Activated CD8-positive, alpha-beta memory T cell treated with anti-CD3 and anti-CD28 coated beads for 4 hours (primary cell): ENCODE measurements at places on chromosomes 2 and 18.

DNA sequence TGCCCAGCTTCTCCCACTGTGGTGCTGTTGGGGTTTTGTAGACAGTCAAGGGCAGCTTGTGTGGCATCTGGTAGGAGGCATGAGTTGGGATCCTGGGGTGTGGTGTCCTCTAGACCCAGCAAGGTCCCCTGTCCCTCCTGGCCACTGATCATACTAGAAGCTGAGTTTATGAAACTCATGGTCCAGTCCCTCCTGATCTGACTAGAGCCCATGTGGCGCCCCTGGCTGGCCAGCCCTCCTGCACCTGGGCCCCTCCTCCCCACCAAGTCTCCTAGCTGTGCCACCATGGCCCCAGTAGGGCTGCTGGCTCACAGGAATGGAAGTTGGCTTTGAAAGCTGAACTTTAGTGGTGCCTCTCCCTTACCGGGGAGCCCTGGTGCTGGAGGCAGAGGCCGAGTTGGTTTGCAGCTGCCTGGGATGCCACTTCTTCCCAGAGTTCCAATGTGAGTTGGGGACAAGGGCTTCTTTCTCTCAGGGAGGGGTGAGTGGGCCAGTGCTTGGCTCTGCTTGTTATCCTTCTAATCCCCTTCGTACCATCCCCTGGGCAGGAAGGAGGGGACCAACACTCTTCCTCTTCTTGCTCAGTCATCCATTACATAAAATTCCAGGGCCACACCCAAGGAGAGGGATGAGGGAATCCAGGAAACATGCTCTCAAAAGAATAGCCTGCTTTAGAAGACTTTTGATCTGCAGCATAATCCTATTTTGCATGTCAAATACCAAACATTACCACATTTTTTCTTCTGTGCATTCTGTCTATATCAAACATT is 37.5 kb upstream of the HAAO start:
- no peak for DNase-seq

- no peak for DNase-seq
These were observed 39.4 kb downstream of the BMP10 start for GRCh38 chr2:68831686-68832232.

- no peak for DNase-seq
These were observed 296.5 kb upstream of the TCF4 start for GRCh38 chr18:55884498-55884897.

GRCh38 chr2:190843890-190844699 is 36.5 kb upstream of the GLS start:
- no peak for DNase-seq

DNA sequence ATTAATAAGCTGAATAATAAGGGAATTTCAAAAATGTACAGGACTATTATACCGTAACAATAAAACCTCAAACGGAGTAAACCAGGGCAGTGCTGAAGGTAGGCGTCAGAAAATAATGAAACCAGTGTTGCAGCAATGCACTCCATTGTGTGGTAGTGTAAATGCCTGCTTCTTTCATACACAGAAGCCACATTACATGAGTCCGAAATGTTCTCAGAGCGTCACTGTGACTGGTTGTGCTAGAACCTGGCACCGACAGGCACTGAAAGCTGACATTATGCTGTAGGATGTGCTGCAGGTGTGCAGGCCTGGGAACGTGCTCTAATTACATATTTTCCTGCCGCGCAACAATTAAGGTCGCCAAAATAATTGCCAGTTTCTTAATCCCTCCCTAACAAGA is 53.3 kb downstream of the ZEB2 start:
- DNase-seq, result no peak

DNA sequence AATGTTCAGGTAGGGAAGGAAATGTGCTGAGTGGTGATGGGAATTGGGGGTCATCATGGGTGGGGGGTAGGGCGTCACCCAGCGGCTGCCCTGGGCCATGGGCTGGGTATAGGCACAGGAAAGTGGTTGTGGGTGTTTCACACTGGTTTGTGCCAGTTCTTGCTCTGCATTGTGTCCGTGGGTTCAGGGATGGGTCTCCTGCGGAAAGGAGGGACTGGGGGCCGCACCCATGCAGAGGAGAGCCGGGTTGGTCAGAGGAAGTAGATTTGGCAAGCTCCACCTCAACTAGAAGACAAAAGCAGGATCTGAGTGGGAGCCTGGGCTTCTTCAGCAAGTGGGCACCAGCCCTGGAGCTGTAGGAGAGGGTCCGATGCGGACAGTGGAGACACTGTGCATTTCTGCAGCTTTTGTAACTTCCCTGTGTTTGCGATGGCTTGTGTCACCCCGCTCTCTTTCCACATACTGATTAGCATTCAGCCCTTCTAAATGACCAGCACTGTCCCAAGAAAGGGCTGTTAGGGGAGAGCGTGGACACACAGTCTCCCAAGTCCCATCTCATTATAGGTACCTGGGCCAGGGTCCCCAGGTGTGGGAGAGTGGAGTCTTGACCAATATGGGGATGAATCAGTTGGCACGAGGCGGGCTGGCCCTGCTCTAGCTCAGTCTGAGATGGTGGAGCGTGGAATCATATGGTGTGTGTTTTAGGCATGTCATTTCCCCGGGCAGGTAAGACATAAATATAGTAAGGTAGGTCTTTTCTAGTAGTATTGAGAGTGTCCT is 67.2 kb downstream of the LRRFIP1 start:
- no peak for DNase-seq

DNA sequence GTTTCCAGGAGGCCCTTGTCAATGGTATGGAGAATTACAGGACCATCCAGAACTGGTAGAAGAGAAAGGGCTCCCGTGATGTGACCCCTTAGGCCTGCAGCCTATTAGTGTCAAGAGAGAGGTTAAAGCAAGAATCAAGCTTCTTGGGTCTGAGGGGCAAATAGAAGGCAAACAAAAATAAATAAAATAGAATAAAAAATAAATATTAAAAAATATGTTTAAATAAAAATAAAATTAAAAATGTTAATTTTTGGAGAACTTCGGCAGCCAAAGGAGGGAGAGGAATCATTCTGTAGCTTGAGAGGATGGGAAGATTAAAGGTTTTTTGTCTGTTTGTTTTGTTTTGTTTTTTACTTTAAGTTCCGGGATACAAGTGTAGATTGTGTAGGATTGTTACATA is 15.2 kb upstream of the TMEM178A start:
- no peak for DNase-seq

DNA sequence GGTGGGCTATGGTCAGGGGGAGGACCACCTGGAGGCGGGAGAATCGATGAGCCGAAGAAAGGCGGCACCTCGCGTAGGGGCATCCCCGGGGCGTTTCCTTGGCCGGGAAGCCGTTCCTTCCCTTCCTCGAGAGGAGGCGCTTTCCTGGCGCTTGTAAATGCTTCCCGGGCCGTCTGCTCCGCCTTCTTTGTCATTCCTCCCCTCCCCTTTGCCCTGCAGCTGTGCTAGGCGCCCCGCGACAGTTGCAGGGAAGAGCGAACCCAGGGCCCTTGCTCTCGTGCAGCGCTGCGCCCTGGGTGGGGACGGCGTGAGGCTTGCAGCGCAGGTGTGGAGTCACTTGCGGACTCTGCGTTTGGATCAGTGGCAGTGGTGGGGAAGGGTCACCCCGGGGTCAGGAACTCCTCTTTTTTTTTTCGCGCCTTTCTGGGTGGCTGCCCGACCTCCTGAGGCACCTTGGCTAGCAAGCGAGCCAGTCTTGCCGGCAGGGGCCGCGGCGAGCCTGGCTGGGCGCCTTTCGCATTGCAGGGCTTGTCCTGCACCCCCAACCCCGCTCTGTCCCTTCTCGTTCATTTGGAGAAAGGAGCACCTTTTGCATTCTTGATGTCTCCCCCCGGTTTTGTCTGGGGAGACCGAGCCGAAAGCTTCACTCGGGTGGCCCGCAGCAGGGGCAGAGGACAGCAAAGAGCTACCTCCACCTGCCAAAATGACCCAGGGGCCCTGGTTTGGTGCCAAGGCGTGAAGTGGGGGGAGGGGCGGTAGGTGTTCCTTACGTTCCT is 858 bp downstream of the KCNS3 start:
- DNase-seq, result no peak

- DNase-seq, result no peak
These were observed 226.9 kb upstream of the DTNA start for GRCh38 chr18:34483198-34483597.

DNA sequence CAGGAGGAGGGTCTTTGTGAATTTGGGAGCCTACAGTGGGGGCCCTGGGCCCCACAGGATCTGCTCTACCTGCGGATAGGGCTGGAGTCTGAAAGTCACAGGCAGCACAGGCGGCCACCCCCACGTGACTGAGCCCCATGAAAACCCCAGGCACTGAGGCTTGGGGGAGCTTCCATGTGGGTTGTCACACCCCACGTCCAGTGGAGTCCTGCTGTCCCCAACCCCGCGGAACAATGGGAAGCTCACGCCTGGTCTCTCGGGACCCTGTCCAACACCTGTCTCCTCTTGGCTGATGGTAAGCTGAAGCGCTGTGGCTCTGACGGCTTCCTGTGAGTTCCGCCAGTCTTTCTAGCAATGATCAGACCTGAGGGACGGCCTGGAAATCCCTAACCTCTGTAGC is 85.8 kb downstream of the PTGR3 start:
- no peak for DNase-seq
